GM13977 (cell line): ENCODE measurements at places on chromosomes 3 and 15.

- DNase-seq = no peak
Measured at GRCh38 chr3:69276884-69277283, 109.0 kb downstream of the FRMD4B start.

GRCh38 chr3:32313723-32314473, 75.4 kb downstream of the CMTM8 start:
- DNase-seq = no peak

- no peak for DNase-seq
Measured at GRCh38 chr3:181728470-181729340, 17.0 kb downstream of the SOX2 start.

DNA sequence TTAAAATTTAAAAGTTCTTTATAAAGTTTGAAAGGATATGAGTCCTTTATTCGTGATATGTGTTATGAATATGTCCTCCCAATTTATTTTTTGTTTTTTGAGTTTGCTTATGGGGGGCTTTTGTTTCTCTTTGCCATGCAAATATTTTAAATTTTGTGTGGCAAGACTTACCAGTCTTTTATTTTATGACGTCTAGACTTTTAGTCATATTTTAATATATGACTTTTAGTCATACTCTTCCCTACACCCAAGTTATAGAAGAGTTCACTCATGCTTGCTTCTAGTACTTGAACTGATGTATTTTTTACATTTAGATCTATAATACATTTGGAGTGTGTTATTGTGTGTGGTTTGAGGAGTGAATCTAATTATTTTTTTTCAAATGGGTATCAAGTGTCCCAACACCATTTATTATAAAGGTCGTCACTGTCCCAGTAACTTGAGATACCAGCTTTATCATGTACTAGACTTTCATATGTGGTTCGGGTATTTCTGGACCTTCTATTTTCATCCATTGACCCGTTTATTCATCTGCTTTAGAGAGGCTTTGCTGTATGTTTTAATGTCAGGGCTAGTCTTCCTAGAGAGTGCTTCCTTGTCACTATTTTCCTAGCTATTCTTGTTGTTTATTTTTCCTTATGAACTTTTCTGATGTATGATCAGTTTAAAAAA, 755 bp downstream of the PARP15 start:
- no peak for DNase-seq

- DNase-seq = no peak
Measured at GRCh38 chr3:101845425-101845824, 3.9 kb upstream of the NFKBIZ start.

GRCh38 chr15:58561321-58561720, 129.5 kb downstream of the LIPC start:
- DNase-seq = no peak

DNA sequence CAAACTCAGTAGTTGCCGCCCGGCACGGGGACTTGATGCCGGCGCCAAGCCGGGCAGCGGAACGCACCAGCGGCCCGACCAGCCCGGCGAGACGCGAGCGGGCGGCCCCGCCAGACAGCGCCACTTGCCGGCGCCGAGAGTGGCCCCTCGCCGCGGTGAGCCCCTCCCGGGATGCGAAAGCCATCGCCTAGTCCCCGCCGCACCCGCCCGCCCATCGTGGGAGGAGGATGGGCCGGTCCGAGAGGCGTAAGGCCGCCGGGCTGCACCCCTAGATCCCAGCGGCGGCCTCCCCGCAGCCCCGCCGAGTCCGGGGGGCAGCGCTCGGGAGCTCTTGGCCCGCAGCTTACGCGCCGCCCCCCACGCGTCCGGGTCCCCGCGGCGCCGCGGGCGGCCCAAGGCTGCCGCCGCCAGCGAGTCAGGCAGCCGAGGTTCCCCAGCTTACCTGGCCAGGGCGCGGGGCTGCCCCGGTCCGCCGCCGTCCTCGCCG, 609 bp downstream of the GOLGA8A start:
- peak; percentile 79 for DNase-seq

DNA sequence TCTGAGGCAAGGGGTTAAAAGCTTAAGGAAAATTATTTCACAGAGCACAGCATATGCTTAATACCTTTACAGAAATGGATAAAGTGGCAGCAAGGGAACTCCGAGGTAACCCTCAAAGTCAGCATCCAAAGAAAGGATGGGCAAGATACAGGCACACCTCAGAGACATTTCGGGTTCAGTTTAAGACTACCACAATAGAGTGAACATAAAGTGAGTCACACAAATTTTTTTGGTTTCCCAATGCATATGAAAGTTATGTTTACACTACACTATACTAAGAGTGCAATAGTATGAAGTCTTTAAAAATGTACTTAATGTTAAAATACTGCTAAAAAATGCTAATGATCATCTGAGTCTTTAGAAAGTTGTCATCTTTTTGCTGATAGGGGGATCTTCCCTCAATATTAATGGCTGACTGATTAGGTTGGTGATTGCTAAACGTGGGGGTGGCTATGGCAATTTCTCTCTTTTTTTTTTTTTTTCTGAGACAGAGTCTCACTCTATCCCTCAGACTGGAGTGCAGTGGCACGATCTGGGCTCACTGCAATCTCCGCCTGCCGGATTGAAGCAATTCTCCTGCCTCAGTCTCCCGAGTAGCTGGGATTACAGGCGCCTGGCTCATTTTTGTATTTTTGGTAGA, 10.0 kb downstream of the UBR1 start:
- DNase-seq = no peak

DNA sequence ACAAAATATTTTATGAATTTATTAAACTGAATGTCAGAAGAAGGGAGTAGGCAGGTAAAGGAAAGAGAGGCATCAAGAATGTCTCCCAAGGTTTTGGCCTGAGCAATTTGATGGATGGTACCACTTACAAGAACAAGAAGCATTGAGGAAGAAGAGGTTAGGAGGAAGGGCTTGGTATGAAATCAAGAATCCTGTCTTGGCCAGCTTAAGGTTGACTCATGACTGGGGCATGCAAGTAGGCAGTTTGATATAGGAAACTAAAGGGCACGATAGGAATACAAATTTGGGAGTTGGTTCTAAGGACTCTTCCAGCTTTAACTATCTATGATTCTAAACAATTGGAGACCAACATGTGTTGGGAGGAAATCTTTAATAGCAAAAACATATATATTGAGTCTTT, 79.1 kb downstream of the NTRK3 start:
- no peak for DNase-seq

- no peak for DNase-seq
Measured at GRCh38 chr15:101178931-101179330, 72.9 kb downstream of the CHSY1 start.

DNA sequence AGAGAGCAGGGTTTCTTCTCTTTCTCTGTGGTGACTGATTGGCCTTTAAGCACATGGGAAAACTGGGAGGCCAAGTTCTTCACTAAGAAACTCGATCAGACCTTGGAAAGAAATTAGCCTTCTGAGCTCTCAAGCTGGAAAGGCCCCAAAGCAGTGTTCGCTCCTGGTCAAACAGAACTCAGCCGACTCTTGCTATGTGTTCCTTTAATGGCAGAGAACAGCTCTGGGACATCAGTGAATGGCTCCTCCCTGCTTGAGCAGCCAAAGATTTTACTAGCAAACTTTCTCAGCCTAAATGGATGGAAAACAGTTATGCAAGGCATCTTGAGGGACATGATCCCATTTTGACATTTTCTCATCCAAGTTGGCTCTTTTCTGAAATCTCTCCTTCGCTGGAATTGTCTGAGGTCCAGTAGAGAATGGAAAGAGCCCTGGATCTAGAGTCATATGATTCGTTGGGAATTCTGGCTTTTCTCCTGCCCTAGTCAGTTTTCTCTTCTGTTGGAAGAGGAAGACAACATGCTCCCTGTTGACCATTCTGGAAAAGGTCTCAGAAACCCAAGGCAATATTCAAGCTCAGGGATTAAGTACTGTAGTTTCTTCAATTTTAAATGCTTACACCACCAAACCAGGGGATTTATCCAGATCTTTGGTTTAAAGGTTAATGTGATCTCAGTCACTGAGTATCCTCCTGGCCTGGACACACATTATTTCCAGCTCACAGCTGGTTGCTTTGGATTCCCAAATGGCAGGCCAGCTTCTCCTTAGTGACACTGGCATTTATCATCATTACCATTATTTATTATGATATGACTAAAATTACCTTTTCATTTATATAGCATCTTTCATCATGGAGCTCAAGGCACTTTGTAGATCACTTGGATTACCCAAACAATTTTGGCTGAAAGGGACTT, 319.6 kb downstream of the AGBL1 start:
- no peak for DNase-seq

DNA sequence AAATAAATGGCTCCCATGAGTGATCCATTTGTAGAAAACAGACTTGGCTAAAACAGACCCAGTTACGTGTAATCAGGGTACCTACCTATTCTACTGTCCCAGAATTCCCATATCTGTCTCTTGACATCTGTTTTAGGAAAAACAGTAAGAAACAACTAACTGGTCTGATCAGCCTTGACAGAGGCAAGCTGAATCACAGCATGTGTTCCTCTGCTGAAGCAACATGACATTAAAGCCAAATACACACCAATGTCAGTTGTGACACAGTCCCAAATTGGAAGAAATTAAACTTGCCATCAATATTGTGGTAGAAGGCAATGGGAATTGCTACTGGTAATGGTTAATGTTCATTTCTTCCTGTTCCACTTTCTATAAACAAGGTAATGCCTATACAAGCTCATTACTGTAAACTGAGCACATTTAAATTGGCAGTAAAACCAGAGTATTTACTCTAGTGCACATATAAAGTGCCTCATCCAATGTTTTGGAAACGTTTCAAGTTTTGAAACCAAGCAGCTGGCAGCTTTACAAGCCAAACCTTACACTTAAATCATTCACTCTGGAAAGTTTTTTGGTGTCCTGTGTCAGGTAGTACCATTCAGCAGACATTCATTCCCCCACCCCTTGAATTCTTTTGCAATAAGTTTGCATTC, 27.0 kb downstream of the ALDH1A2 start:
- DNase-seq = no peak

DNA sequence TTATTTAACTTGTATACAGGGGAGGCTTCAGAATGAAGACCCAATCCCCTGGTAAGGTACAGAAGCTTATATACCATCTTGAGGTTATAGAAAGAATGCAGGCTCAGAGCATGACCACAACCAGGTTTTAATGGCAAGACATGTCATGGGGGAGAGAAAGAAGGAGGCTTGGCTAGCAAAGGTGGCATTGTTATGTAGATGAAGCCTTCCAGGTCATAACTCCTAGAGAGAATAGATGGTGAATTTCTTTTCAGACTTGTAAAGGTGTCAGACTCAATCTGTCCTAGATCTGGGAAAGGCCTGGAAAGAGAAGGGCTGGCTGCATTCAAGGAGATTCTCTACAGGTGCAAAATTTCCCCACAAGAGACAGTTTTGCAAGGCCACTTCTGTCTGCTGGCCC, 99.4 kb upstream of the CTDSPL start:
- DNase-seq = no peak

DNA sequence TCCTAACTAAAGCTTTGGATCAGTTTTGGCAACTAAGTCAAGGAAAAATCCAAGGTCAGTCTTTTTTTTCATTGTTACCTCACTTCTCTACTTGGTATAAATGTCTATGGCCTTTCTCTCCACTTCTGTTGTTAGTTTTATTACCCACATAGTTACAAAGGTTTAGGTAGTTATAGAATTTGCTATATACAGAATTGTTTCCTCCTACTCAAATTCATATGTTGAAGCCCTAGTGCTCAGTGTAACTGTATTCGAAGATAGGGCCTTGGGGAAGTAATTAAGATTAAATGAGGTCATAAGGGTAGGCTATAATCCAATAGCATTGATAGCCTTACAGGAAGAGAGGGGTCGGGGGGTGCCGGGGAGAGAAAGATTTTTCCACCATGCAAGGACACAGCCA, 19.7 kb upstream of the STIMATE start:
- DNase-seq = no peak

GRCh38 chr3:158026236-158026635, 80.0 kb downstream of the SHOX2 start:
- DNase-seq = no peak

- DNase-seq = peak; percentile 46
Measured at GRCh38 chr3:36843065-36844051, 79.0 kb upstream of the DCLK3 start.

- DNase-seq = no peak
Measured at GRCh38 chr15:33114374-33114717, 80.2 kb downstream of the FMN1 start.

GRCh38 chr3:71149959-71150954, 433.3 kb downstream of the FOXP1 start:
- peak; percentile 20 for DNase-seq

GRCh38 chr3:11212784-11213183, 58.5 kb downstream of the HRH1 start:
- DNase-seq = no peak

DNA sequence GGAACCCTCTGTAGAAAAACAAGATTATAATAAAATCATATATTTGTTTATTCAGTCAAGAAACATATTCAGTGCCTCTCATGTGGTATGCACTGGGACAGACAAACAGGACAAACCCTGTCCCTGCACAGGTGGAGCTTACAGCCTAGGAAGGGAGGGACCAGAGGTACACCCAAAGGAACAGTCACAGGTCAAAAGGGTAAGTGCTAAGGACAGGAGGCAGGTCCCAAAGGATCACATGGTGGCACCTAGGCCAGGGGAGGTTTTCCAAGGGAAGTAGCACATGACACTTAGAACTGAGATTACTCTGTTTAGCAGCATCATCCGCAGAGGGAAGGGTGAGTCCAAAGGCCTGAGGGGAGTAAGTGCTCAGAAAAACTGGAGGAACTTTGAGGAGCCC, 254.4 kb upstream of the ARRDC4 start:
- DNase-seq = no peak

DNA sequence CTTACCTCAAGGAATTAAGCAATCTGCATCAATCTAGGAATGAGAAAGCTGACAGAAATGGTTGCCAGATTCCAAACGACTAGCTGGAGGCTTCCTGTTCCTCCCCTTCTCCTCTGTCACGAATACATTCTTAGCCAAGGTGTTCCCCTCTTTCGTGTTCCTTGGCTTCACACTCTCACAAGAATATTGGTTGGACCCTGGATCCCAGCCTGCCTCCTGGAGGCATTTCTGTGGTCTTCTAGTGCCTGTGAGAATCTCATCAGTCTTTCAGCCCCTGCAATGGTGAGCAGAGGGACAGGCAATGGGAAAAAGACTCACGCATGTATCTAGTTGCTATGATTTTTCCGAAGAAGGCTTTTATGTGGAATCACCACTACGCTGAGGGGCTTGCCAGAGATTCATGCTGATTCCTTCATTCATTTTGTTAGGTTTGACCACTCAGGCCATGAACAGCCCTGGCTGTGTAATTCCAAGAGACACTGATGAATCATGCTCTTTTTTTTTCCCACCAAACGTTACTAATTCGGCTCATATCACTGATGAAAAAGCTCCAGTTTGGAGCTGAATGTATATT, 1.6 kb upstream of the P3H2 start:
- no peak for DNase-seq
